CD4-positive, alpha-beta T cell treated with Interleukin-15 for 4 hours (primary cell): ENCODE measurements at places on chromosomes 2 and 18.

DNA sequence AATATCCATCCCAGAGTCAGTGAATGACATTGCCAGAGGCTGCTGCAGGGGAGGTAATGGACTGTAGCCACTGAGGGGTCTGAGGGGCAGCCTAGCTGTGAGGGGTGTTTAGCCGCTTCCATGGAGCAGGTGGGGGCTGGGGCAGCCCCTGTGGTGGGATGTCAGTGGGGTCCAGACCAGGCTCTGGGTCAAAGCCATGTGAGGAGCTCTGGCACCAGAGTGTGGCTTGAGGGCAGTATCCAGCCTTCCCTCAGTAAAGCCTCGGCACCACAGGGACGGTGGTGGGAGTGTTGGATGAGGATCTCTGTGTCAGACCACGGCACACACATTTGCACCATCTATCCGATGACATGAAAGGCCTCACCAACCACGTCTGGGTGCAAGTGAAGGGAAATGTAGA, 85.0 kb downstream of the INHBB start:
- no peak for DNase-seq

- no peak for DNase-seq
These were observed 2.2 kb downstream of the KLHL29 start for GRCh38 chr2:23387221-23387550.

GRCh38 chr18:56831988-56832387, 180.8 kb downstream of the WDR7 start:
- DNase-seq, result no peak

DNA sequence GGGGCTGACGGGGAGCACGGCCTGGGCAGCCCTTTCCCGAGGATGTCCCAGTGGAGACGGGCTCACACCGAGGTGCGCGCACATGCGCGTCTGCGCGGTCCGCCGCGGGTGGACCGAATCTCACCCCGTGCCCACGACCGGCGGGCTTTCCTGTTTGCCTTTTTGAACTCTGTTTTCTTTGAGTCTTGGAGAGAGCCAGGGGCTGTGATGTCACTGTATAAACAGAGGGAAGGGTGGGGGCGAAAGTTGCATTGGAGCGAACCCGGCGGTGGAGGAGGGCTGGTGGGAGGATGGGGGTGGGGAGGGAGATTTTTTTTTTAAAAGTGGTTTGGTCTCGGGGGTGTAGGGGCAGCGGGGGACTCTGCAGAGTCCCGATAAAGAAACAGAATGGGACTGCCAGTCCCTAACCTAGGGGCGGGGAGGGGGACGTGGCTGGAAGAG, 141.2 kb upstream of the CTAGE1 start:
- DNase-seq, result no peak

GRCh38 chr2:200450288-200450687, 59.6 kb downstream of the KCTD18 start:
- DNase-seq, result no peak

DNA sequence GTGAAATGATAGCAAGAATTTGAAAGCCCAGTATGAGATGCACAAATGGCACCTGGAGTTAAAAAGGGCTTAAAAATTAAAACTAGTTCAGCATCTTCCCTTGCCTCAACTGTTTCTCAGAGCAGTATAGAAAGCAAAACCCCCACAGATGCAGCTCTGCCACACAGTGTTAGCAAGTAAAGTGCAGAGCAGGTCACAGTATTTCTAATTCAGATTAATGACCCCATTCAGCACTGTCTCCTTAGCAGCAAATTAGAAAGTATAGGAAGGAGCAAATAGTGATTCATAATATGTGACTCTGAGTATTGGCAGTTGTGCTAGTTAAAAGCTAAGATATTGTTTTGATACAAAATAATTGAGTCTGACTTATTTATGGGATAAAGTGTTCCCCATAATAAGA, 73.8 kb upstream of the CCDC85A start:
- DNase-seq, result no peak

DNA sequence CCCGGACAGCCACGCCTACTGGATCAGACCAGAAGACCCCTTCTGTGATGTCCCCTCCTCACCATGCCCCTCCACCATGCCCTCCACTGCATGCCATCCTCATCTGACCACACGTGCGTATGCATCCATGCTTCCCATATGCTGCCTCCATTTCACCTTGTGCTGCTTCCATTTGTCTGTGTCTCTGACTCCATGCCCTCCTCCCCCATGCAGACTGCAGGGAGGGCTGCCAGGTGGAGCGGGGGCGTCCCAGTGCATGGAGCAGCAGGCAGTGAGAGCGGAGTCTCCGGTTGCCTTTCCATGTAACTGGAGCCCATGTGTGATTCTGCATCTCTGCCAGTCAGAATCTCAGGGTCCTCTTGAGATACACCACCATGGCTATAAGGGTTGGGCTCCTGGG, 52.6 kb downstream of the COA5 start:
- DNase-seq, result no peak

- no peak for DNase-seq
These were observed 89.1 kb upstream of the NOSTRIN start for GRCh38 chr2:168713325-168713724.
